ENCODE measurements at places on chromosomes 7 and 10. TPM values are rescaled to one million over a fixed set of nuclear protein-coding genes. Genes with fewer than 3 reads are reported as not detected.

DNA sequence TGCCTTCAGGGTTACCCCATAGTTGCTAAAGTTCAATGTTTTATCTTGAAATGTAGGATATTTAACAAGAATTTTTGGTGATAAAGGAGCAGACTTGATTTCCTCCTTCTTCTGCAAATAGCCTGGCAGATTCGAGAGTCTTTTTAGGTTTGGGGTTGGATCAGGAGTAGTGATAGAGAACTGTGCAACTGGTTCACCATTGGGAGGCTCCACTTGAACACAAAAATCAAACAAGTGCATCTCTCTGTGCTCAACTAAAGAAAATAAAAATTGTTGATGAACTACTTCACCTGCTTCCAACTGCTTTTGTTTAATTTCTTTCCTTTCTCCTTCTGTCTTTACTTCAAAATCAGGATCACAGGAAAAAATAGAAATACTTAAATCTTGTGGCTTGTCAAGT is 58.5 kb downstream of the MACC1 start:
- DNase-seq: no peak
- no peak overlapping the region for H3K4me3 ChIP-seq
- H3K27ac ChIP-seq: no peak overlapping the region

DNA sequence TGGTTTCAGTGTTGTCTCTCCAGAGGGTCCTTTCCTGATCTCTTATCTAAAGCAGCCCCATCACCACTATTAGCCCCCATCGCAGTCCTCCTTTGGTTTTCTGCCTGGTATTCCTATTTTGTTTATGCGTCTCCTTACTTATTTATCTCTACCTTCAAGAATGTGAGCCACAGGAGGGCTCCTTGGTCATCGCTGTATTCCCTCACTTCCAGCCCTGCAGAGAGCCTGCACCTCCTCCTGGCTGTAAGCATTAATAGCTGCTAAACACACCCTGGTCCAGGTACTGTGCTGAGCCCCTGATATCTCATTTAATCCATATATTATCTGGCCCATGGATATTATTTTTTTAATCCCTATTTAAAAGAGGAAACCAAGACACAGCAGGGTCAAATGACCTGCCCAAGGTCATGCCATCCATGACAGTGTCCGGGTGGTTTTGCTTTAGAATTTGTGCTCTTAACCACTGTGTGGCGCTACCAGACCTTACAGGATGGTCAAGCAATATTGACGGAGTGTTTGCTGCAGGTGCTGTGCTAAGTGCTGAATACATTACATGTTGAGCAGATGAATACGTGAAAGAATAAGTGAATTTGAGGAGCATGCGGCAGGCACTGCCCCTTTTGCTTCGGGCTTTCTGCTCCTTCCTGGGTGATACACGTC is 227.2 kb downstream of the ADAM12 start:
- no peaks in the 10 kb centered on the region for H3K36me3 ChIP-seq
- H3K27me3 ChIP-seq: no peaks in the 10 kb centered on the region
- H3K27ac ChIP-seq: no peak overlapping the region
- H3K4me3 ChIP-seq: no peak overlapping the region

The EMX2 gene
- total RNA-seq: 1.6 TPM

DNA sequence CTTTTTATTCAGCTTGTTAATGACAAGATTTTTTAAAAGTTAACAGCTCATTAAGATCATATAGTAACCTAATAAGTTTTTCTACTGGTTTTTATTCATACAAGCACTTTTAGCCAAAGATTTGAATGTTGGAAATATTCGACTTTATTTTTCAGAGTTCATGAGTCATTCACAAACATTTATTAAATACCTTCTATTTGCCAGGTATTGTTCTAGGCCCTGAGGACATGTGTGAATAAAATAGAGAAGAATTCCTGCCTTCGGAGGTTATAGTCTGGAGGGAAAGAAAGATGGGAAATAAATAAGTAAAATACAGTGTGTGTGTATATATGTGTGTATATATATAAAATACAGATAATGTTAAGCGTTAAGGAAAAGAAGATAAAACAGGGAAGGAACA is 31.5 kb downstream of the BTAF1 start:
- peaks cover 3% of the 10 kb centered on the region for H3K36me3 ChIP-seq
- H3K4me1 ChIP-seq: no peaks in the 10 kb centered on the region
- H3K27me3 ChIP-seq: no peaks in the 10 kb centered on the region
- no peak overlapping the region for H3K4me3 ChIP-seq
- no peak overlapping the region for H3K27ac ChIP-seq

- no peaks in the 10 kb centered on the region for H3K27me3 ChIP-seq
- DNase-seq: no peak
- no peaks in the 10 kb centered on the region for H3K36me3 ChIP-seq
- no peak overlapping the region for H3K4me3 ChIP-seq
- H3K4me1 ChIP-seq: peaks cover 5% of the 10 kb centered on the region
- no peak overlapping the region for H3K27ac ChIP-seq
Observed at GRCh38 chr7:17233603-17234002, 64.8 kb upstream of the AHR start.

DNA sequence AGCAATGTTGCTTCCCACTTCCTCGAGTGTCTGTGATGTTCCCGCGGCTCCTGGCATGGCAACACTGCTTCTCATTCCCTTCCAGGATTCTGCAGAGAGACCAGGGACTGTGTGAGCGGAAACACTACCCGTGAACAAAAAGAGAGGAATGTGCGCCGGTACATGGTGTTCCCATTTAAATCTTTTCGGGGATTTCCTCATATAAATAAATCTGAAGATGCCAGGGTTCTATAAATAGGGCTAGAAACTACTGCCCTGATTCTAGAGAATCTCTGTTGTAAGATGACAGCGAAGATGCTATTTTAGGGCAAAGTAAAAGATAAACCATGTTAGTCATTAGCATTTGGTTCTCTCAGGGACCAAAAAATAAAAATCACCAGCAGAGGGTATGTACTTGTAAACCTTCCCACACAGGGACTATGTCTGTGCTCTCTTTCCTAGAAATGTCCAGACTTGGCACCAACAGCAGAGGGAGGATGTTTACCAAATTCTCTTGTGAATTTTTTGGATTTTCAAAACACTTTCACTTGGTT is 92.2 kb upstream of the DDC start:
- peaks cover 7% of the 10 kb centered on the region for H3K4me1 ChIP-seq
- peak; percentile 73 for DNase-seq
- H3K4me3 ChIP-seq: no peak overlapping the region
- peak overlapping the region; percentile 65 for H3K27ac ChIP-seq
- H3K36me3 ChIP-seq: no peaks in the 10 kb centered on the region

DNA sequence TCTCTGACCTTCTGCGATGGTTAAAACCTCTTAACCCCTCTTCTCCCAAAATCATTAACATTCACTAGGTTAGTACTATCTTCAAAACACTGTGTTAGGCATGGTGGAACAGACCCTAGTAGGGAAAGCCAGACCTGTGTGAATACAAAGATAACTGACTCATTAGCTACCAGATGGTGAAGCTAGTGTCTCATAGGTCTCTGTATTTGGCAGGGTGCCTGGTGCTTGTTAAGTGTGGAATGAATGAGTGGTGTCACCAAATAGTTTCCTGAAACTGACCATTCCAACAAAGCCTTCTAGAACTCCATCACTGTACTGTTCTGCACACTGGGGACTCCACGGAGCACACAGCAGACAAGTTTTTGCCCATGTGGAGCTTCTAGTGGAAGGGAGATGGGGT is 27.7 kb upstream of the TM9SF3 start:
- no peaks in the 10 kb centered on the region for H3K36me3 ChIP-seq
- no peaks in the 10 kb centered on the region for H3K4me1 ChIP-seq
- no peak overlapping the region for H3K4me3 ChIP-seq
- DNase-seq: no peak
- no peaks in the 10 kb centered on the region for H3K27me3 ChIP-seq

DNA sequence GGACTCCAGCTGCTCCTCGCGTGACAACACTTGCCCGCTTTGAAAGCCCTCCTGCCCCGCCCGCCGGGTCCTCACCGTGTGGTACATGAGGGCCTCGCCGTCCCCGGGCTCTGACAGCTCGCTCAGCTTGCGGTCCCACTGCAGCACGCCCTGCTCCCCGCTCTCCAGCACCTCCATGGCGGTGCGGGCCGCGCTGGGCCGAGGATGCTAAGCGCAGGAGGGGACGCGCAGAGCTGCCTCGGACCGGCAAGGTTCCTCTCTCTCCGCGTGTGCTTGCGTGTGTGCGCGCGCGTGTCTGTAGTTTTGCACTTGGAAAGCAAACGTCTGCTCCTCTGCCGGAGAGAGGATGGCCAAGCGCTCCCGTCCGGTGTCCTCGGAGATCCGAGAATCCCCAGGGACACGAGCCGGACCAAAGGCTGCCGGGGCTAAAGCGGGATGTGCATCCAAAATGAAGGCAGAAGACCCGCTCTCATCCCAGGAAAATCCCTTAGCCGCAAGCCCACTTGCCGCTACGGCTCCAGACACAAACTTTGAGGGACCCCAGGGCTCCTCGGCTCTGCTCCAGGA is at the start of gene CREB3L2:
TSS of gene CREB3L2 (minus strand) at position 558 of the 567 bp plus-strand sequence. CDS start at position 177, 381 bp downstream.
- peak within 1 kb of the TSS; percentile 29 for H3K4me3 ChIP-seq
- H3K36me3 ChIP-seq: no peaks in the 10 kb centered on the region
- peak; percentile 89 for DNase-seq
- H3K4me1 ChIP-seq: no peaks in the 10 kb centered on the region
- no peaks in the 10 kb centered on the region for H3K27me3 ChIP-seq

GRCh38 chr10:132319853-132320653 is 11.9 kb upstream of the LRRC27 start:
- no peaks in the 10 kb centered on the region for H3K27me3 ChIP-seq
- no peak overlapping the region for H3K4me3 ChIP-seq
- no peaks in the 10 kb centered on the region for H3K4me1 ChIP-seq
- peak; percentile 79 for DNase-seq

- H3K27ac ChIP-seq: no peak overlapping the region
- no peaks in the 10 kb centered on the region for H3K4me1 ChIP-seq
- no peaks in the 10 kb centered on the region for H3K27me3 ChIP-seq
- no peaks in the 10 kb centered on the region for H3K36me3 ChIP-seq
Observed at GRCh38 chr7:17289074-17289645, 9.3 kb upstream of the AHR start.

- no peaks in the 10 kb centered on the region for H3K27me3 ChIP-seq
- peaks cover 4% of the 10 kb centered on the region for H3K4me1 ChIP-seq
- H3K36me3 ChIP-seq: no peaks in the 10 kb centered on the region
- no peak overlapping the region for H3K4me3 ChIP-seq
Observed at GRCh38 chr7:120190109-120190508, 82.9 kb upstream of the KCND2 start.

GRCh38 chr7:152922318-152923081 is 162.9 kb downstream of the ACTR3B start:
- no peak overlapping the region for H3K27ac ChIP-seq
- H3K27me3 ChIP-seq: no peaks in the 10 kb centered on the region
- H3K4me3 ChIP-seq: no peak overlapping the region
- DNase-seq: no peak

- H3K27ac ChIP-seq: no peak overlapping the region
- no peaks in the 10 kb centered on the region for H3K4me1 ChIP-seq
- no peaks in the 10 kb centered on the region for H3K27me3 ChIP-seq
- no peak for DNase-seq
- peaks cover 8% of the 10 kb centered on the region for H3K36me3 ChIP-seq
- H3K4me3 ChIP-seq: no peak overlapping the region
Observed at GRCh38 chr7:4074407-4074806, 607.7 kb upstream of the FOXK1 start.

The RSPH10B2 gene
- total RNA-seq: 0.39 TPM

- H3K27me3 ChIP-seq: no peaks in the 10 kb centered on the region
Observed at GRCh38 chr10:79223091-79224048, 123.9 kb upstream of the PPIF start.

The ITPRID1 gene
- total RNA-seq: 0.09 TPM

- no peaks in the 10 kb centered on the region for H3K4me1 ChIP-seq
- H3K27me3 ChIP-seq: no peaks in the 10 kb centered on the region
- H3K36me3 ChIP-seq: no peaks in the 10 kb centered on the region
- no peak overlapping the region for H3K4me3 ChIP-seq
- H3K27ac ChIP-seq: no peak overlapping the region
Observed at GRCh38 chr10:61486738-61487396, 33.7 kb upstream of the TMEM26 start.

- DNase-seq: no peak
- no peaks in the 10 kb centered on the region for H3K36me3 ChIP-seq
- no peak overlapping the region for H3K4me3 ChIP-seq
- no peaks in the 10 kb centered on the region for H3K27me3 ChIP-seq
Observed at GRCh38 chr10:1548146-1548545, 189.2 kb downstream of the ADARB2 start.

The APBB1IP gene
- total RNA-seq: 11.0 TPM

DNA sequence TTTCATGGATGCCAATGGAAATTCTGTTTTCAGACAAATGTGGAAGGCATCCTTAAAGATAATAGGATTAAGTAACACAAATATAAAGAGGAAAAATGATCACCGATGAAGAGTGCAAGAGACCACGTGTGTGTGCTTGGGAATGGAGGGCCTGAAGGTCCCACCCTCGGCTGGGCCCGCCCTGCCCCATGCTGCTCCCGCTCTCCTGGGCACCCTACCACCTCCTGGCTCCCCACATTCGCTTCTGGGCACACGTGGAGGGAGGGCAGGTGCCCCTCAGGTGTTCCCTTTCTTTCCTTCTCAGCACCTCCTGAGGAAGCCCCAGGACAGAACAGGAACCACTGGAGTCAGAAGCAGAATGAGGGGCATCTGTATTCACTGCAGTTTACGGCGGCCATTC is 367.6 kb downstream of the DNAJB6 start:
- no peaks in the 10 kb centered on the region for H3K4me1 ChIP-seq
- no peaks in the 10 kb centered on the region for H3K27me3 ChIP-seq
- H3K36me3 ChIP-seq: no peaks in the 10 kb centered on the region
- no peak overlapping the region for H3K4me3 ChIP-seq
- DNase-seq: no peak

- no peak overlapping the region for H3K4me3 ChIP-seq
- no peaks in the 10 kb centered on the region for H3K4me1 ChIP-seq
- no peak for DNase-seq
- H3K27me3 ChIP-seq: no peaks in the 10 kb centered on the region
- H3K27ac ChIP-seq: no peak overlapping the region
Observed at GRCh38 chr7:117325836-117326235, 3.0 kb upstream of the WNT2 start.

GRCh38 chr10:78957471-78958039 is 111.2 kb upstream of the ZMIZ1 start:
- no peak for DNase-seq
- H3K27ac ChIP-seq: no peak overlapping the region

GRCh38 chr10:113263056-113263455 is 289.8 kb upstream of the HABP2 start:
- H3K4me3 ChIP-seq: no peak overlapping the region
- H3K27me3 ChIP-seq: no peaks in the 10 kb centered on the region
- no peaks in the 10 kb centered on the region for H3K36me3 ChIP-seq
- H3K4me1 ChIP-seq: no peaks in the 10 kb centered on the region

- H3K27me3 ChIP-seq: no peaks in the 10 kb centered on the region
- no peaks in the 10 kb centered on the region for H3K36me3 ChIP-seq
- no peaks in the 10 kb centered on the region for H3K4me1 ChIP-seq
- no peak overlapping the region for H3K4me3 ChIP-seq
Observed at GRCh38 chr7:79290841-79291497, 162.5 kb downstream of the MAGI2 start.

The RAPGEF5 gene
- total RNA-seq: 68.1 TPM

The STEAP2 gene
- 36.2 TPM for total RNA-seq

- no peak for DNase-seq
- no peaks in the 10 kb centered on the region for H3K27me3 ChIP-seq
- no peaks in the 10 kb centered on the region for H3K36me3 ChIP-seq
- H3K4me3 ChIP-seq: no peak overlapping the region
Observed at GRCh38 chr7:13904689-13905088, 84.8 kb downstream of the ETV1 start.

GRCh38 chr7:141999058-141999623 is 3.5 kb downstream of the MGAM start:
- no peaks in the 10 kb centered on the region for H3K27me3 ChIP-seq
- no peaks in the 10 kb centered on the region for H3K4me1 ChIP-seq
- H3K27ac ChIP-seq: no peak overlapping the region
- no peaks in the 10 kb centered on the region for H3K36me3 ChIP-seq
- no peak for DNase-seq
- H3K4me3 ChIP-seq: no peak overlapping the region

- no peak overlapping the region for H3K27ac ChIP-seq
- no peaks in the 10 kb centered on the region for H3K4me1 ChIP-seq
- no peak overlapping the region for H3K4me3 ChIP-seq
- DNase-seq: no peak
Observed at GRCh38 chr10:112497347-112497950, 50.4 kb downstream of the VTI1A start.

All from aorta (tissue), 5 donors.